SW480 (cell line): ENCODE measurements at places on chromosomes 5 and 9.

DNA sequence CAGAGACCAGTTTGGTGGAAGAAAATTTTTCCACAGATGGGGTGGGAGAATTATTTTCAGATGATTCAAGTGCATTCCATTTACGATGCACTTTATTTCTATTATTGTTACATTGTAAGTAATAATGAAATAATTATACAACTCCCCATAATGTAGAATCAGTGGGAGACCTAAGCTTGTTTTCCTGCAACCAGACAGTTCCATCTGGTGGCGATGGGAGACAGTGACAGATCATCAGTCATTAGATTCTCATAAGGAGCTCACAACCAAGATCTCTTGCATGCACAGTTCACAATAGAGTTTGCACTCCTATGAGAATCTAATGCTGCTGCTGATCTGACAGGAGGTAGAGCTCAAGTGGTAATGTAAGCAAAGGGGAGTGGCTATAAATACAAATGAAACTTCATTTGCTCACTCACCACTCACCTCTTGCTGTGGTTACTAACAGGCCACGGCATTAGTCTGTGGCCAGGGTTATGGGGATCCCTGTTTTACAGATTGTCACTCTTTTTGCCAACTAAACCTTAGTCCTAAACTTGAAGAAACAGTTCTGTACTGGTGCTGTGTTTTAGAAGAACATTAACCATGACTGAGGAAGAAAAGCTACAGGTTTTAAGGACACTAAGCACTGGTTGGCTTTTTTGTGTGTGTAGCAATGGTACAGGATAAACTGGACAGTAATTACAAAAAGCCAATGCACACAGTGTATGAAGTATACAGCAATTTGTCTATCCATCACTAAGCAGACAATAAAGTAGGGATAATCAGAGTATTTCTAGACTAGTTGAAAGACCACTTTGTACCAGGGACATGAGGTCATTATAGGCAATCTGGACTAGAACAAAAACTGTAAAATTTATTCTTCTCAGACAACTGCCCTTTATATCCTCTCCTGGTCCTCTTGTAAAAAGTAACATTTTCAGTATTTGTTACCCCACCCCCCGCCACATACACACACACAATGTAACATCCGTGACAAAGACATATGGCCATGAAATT is 9.9 kb downstream of the TMEM232 start:
- DNase-seq = no peak

GRCh38 chr9:5773324-5773999 is 59.5 kb downstream of the ERMP1 start:
- DNase-seq = no peak

GRCh38 chr5:134466241-134467069 is 54.8 kb upstream of the CDKN2AIPNL start:
- DNase-seq = peak; percentile 90

- no peak for DNase-seq
Observed at GRCh38 chr9:3862561-3862960, 336.8 kb upstream of the RFX3 start.

DNA sequence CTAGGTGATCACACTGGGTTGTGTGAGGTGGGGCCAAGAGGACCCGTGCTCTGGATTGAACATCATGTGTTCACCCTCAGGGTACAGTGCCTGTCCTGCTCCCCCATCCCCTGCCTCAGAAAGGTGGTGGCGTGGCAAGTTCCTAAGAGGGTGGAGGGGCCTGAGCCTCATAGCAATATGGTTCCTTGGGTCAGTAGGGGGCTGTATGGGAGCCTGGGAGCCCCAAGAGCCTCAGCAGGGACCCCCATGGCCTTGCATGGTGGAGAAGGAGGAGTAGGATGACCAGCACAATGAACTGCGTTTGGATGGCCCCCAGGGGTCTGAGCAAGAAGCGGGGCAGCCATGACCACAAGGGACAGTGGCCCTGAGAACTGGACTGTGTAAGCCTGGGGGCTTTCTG is 89.6 kb upstream of the SHB start:
- no peak for DNase-seq

GRCh38 chr5:34959323-34959722 is 30.0 kb downstream of the DNAJC21 start:
- no peak for DNase-seq

DNA sequence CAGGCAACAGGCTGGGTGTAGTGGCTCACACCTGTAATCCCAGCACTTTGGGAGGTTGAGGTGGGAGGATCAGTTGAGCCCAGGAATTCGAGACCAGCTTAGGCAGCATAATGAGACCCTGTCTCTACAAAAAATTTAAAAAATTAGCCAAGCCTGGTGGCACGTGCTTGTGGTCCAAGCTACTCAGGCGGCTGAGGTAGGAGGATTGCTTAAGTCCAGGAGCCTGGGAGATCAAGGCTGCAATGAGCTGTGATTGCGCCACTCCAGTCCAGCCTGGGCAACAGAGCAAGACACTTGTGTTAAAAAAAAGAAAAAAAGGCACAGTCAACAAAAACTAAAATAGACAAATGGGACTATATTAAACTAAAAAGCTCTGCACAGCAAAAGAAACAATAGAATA is 29.3 kb downstream of the ATP6V0E1 start:
- no peak for DNase-seq

DNA sequence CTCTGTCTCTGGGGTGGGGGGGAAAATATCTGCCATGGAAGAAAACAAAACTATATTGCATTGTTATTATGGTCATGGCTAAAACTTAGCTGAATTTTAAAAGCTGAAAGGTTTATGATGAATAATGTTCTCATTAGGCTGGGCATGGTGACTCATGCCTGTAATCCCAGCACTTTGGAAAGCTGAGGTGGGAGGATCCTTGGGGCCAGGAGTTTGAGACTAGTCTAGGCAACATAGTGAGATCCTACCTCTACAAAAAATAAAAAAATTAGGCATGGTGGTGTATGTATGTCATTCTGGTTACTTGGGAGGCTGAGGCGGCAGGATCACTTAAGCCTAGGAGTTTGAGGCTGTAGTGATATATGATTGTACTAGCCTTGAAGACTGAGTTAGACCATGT is 44.5 kb downstream of the IPO11 start:
- no peak for DNase-seq

DNA sequence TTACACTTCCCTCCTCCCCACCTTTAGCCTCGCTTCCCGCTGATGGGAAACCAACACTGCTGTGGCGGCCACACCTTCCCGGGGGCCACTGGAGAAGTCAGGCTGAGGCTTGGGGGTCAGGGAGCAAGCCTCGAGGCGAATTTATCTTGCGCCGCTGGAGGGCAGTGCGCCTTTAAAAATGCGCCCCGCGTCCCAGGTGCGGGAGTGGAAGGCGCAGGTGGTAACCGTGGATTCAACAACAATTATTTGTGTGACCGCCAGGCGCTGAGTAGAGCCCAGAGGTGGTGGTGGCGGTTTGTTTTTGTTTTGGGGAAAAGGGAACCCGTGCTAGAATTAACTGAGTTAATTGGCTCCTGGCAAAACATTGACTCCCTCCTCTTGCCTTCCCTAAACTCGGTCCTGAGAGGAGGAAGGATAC is 1.1 kb downstream of the CFAP77 start:
- peak; percentile 77 for DNase-seq

- no peak for DNase-seq
Observed at GRCh38 chr5:136754216-136754615, 388.9 kb upstream of the TRPC7 start.

- no peak for DNase-seq
Observed at GRCh38 chr5:134819407-134819963, 26.3 kb upstream of the C5orf24 start.

- DNase-seq = no peak
Observed at GRCh38 chr5:83343299-83343698, 128.2 kb upstream of the VCAN start.

DNA sequence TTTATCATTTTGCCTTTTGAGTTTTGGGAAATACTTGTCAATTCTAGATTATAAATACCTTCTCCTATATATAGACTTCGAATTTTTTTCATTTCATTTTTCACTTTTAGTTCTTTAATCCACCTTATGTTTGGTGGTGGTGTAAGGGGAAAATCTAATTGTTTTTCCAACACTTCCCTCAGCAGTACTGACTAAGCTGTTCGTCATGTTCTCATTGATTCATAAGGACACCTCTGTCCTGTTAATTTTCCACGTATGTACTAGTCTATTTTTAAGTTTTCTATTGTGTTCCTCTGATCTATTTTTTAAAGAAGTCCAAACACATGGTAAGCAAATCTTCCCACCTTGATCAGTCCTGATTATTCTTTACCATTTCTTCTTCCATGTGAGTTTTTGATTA is 254.2 kb downstream of the SYK start:
- DNase-seq = no peak

DNA sequence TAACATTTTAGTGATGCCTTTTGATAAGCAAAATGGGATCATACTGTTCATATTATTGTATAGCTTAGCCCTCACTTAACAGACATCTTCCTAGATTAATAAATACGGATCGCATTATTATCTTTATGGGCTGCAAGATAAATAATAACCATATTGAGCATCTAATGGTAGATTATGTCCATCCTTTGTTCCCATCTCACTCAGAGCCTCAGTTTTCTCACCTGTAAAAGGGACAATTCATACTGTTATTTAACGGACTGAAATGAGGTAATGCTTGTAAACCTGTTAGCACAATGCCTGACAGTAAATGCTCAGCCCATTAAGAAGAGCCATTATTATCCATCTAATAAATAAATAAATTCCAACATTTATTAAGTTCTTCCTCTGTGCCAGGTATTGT is 3.0 kb upstream of the RPL26L1 start:
- no peak for DNase-seq
